ENCODE measurements at places on chromosomes 2 and 18. TPM values are rescaled to one million over a fixed set of nuclear protein-coding genes. Genes with fewer than 3 reads are reported as not detected.
A peak's percentile ranks its signal among the peaks of the same experiment; 100 is the strongest.

DNA sequence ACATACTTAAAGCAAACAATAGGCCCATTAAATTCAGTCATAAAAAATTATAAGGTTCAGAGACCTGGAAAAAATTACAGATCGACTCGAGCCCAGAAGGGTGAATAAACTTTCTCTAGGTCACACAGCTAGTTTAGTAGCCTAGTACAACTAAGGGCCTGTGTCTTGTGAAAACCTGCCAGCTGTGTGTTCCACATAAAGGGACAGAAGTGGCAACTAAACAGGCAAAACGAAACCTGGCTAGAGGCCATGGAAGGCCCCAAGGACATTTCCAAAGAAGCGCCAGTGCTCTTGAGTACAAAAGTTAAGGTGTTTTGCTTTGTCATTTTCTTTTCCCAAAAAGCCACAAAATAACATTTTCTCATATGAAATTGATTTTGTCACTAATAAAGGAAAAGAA lies 164.9 kb downstream of the L3MBTL4 start:
- DNase-seq: no peak

The UGT1A6 gene
- 206 TPM for total RNA-seq

DNA sequence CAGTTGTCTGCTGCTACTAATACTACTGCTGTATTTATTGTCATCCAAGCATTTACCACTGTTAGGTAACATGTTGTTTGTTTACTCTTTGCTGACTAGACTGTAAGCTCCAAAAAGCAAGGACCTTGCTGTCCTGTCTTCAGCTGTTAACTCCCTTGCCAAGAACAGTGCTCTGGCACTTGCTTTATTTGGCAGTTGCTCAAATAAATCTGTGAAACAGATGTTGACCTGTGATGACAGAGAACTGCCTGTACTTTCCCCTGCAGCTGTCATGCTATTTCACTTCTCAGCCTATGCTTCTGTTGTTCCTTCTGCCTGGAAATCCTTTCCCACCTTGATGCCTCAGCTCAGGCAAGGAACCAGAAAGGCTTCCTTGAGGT lies 181.2 kb downstream of the ATAD2B start:
- peak; percentile 11 for DNase-seq

- no peak for DNase-seq
These were observed 39.1 kb downstream of the NFATC1 start for GRCh38 chr18:79434607-79435401.
